ENCODE measurements at places on chromosomes 6 and 20.

DNA sequence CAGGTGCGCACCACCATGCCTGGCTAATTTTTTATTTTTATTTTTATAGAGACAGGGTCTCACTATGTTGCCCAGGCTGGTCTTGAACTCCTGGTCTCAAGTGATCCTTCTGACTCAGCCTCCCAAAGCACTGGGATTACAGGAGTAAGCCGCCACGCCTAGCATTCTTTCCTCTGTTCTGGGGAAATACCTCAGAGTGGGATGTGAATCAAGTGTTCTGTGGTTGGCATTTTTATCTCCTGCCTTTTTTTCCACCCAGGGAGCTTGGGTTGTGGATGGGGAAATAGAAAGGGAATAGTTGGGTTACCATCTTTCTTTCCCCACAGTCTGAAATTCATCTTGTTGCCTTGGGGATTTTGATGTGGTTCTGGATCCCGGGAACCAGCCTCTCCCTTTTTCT is 24.1 kb downstream of the TFAP2C start:
- no peak for DNase-seq

GRCh38 chr6:56102216-56102615 is 145.2 kb downstream of the COL21A1 start:
- DNase-seq: no peak

GRCh38 chr6:111096246-111096645 is 8.9 kb downstream of the SLC16A10 start:
- no peak for DNase-seq

- DNase-seq: no peak
Measured at GRCh38 chr20:39849664-39850063, 839.4 kb downstream of the MAFB start.

GRCh38 chr6:100283285-100283684 is 181.4 kb downstream of the SIM1 start:
- DNase-seq: no peak

GRCh38 chr6:39899554-39900295 is 34.5 kb downstream of the MOCS1 start:
- no peak for DNase-seq

DNA sequence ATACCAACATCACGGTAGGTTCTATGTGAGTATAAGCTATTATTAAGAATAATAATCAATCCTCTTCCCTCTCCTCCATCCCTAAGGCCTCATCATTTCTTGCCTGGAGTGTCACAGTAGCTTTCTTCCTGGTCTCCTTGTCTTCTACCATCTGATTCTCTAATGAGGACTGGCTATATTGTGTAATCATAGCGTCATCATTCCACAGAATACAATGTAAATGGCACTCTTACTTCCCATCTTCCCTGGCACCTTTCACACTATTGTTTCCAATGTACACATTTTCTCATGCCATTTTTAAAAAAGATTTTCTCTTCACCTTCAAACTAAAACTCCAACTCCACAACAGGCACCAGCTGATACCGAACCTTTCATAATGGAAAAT is 2.2 kb upstream of the BTN3A2 start:
- DNase-seq: no peak

- no peak for DNase-seq
Measured at GRCh38 chr6:118485601-118486550, 62.2 kb upstream of the PLN start.

DNA sequence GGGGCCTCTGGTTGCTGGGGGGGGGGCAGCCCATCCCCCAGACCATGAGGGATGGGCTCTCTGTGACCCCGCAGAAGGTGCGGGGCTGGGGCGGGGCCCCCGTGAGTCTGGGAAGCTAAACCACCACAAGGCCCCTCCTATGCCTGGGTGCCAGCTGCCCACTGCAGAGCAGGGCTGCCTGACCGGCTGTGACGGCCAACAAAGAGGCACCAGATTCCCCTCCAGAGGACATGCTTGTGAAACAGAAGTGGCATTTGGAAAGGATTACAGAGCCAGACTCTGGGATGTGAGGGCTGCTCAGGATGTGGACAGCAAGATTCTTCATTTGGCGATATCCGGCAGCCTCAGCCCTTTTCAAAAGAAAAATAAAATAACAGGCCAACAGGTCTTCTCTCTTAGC is 16.5 kb upstream of the NTSR1 start:
- DNase-seq: no peak

GRCh38 chr20:20018366-20018765 is 1.2 kb downstream of the NAA20 start:
- no peak for DNase-seq

DNA sequence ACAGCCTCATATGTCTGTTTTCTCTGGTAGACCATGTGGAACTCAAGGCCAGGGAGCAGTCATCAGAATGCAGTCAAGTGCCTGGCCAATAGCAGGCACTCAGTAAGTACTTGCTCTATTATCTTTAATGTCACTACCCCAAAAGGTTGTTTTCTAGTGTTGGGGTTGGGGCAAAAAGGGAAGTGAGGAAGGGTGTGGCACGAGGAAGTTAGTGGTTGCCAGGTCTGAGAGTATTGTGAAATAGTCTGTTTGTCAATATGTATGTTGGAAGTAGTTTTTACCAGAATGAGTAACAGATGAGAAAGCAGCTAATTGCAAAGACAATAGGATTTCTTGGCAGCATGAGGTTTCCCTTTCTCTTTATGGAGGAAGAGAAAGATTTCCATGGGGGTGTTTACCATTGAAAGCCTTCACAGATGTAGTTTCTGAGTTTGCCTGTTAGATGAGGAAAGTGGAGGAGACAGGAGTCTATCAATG is 59.5 kb upstream of the ARMH2 start:
- DNase-seq: no peak

GRCh38 chr20:31543966-31544598 is 29.8 kb downstream of the HM13 start:
- DNase-seq: no peak

DNA sequence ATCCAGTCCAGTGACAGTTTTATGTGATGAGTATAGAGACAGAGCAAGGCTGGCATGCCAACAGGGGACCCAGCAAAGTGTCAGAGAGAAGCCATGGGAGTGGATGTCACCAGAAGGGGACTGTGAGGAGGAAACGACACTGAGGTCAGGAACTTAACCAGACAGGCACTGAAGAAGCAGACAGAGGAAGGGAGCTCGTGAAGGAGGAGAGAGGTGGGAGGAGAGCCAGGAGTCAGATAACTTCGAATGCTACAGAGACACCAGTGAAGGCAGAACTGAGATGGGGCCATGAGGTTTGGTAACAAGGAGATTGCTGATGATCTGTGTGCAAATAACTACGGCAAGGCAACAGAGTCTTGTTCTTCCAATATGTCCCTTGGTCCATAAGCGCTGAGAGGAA is 211.1 kb upstream of the FOXA2 start:
- DNase-seq: no peak

GRCh38 chr6:73579389-73579788 is 58.6 kb upstream of the EEF1A1 start:
- no peak for DNase-seq

DNA sequence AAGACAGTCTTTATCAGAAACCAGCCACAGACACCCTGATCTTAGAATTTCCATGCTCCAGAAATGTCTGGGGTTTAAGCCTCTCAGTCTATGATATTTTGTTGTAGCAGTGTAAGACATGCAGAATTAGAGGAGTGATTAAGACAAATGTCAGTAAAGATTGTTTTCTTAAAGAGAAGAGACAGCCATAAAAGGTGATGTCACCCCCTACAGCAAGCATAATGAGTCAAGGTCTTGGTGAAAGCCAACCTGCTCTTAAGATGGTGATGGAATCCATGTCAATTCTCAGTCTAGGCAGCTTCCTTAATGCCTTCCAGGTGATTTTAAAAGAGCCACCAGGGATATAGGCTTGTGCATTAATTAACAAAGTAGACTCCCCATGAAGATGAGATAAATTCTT is 849.9 kb upstream of the EPHA7 start:
- no peak for DNase-seq

- DNase-seq: no peak
Measured at GRCh38 chr20:22719167-22719591, 134.8 kb upstream of the FOXA2 start.

GRCh38 chr6:83479389-83479788 is 32.9 kb upstream of the PRSS35 start:
- DNase-seq: no peak

- no peak for DNase-seq
Measured at GRCh38 chr20:34543463-34544056, 15.0 kb upstream of the MAP1LC3A start.

DNA sequence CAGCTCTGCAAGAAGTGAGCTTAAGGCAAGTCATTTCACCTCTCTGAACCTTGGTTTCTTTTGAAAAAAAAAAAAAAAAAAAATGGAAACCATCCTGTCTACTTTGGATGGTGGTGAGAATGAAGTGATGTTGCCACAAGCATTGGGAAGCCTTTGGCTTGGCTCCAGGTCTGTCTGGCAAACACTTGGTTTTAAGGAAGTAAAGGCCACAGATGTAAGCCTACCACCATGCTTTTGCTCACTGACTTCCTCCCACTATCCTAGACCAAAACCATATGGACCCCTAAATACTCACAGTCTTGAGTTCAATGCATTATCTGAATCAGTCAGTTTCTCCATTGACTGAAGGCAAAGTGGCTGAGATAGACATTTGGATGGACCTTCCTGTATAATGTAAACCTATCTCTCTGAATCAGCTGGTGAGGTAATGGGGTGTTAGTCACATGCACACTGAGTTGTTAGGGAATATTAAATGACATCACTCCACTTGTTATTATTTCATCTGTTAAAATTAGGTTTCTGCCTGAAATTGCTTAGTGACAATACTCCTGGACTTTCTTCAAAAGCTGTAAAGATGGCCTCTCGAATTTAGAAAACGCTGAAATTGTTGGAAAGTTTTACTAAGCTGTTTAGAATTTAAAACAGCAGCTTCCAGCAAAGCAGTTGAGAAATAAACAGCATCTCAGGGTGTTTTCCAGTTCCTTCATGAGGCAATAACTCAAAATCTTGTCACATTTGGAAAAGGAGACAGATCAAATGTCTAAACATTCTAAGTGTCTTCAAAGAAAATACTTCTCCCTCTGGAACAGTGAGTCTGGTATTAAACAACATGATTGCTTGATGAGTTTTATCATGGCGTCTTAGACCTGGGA is 833.5 kb downstream of the DHX35 start:
- no peak for DNase-seq

GRCh38 chr6:150076196-150076893 is 7.4 kb upstream of the ULBP3 start:
- DNase-seq: no peak

- DNase-seq: peak; percentile 76
Measured at GRCh38 chr20:20463933-20464374, 96.0 kb downstream of the INSM1 start.

- DNase-seq: no peak
Measured at GRCh38 chr20:58593880-58594638, 57.0 kb upstream of the STX16 start.

DNA sequence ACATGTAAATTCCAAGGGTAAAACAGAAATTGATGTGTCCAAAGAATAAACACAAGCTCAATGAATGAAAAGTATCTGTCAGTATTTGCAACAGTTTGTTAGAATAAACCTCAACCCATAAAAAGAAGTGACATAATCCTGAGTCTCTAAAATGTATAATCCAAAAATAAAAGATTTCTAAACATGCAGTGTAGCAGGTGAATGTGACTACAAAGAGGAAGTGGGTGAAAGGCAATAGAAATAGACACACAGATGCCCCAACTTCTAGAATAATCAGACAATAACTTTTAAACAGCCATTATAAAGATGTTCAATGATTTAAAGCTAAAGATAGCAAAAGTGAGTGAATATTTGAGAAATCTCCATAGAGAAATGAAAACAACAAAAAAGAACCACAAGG is 1009.2 kb upstream of the GJE1 start:
- no peak for DNase-seq

GRCh38 chr6:73299151-73299971 is 36.4 kb upstream of the KHDC1 start:
- DNase-seq: no peak

DNA sequence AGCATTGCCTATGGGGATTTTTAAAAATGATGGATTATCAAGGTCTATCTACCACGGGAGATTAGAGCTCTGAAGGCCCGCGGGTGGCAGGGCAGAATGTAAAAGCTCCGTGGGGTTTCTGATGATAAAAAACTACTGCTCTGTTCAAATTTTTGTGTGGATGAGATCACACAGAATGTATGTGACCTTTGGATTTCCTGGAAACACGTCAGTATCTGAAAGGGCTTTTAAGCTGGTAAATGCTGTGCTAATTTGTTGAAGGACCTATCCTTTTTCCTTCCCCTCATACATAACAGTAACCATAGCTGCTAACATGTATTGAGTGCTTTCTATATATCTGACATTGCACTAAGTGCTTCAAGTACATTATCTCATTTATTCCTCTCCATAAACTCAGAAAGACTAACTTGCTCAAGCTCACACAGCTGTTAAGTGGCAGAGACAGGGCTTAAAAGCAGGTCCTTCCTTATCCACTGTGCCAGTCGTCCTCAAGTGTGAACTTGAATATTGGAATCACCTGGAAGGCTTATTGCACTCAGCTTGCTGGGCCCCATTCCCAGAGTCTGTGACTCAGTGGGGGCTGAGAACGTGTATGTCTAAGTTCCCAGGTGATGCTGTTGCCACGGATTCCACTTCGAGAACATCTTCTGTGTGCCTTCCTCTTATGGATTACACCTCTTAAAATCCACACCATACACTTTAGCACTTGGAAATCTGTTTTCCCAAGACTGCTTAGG is 1.9 kb upstream of the TMEM242 start:
- no peak for DNase-seq

GRCh38 chr6:90066697-90067096 is 172.4 kb downstream of the GJA10 start:
- DNase-seq: no peak

DNA sequence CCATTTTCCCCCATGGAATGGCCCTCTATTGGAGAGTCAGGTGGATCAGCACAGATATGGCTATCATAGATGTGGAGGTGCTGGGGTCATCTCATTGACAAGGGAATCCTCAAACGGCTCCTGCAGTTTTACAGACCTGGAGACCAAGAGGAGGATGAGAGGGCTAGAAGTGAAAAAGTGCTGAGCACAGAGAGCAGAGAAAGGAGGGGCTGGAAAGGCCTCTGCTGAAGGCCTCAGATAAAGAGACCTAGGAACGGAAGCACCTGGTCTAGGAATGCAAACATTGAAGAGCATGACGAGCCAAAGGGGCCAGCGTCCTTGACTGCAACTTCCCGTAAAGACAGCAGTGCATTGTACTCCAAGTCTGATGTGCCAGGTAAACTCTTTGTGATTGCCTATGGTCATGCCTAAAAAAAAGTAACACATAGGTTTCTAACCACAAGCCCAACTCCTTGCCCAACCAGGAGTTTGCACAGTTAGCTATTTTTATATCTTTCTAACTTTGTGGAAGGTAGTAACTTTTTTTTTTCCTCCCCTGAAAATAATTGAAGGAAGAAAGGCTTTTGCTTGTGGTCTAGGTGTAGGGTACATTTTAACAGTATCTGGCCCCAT is 15.2 kb downstream of the RSPH4A start:
- DNase-seq: no peak

- no peak for DNase-seq
Measured at GRCh38 chr6:15623276-15624116, 39.3 kb downstream of the DTNBP1 start.

DNA sequence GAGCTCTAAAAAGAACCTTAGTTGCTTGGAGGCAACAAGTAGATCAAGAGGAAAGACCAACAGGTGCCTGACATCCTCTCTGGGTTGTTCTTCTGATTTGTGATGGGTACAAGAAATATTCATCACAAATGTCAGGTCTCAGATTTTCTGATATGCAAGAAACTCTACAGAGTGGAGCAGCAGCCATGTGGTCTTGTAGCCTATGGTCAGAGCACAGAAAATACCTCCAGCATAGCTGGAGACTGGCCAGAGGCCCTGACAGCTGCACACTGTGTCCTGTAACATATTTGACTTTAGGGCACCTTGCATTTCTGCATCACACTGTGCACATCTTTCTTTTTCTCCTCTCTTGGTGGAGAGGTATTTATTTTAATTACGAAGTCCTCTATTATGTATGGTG is 116.3 kb downstream of the GMPR start:
- DNase-seq: no peak
